Lung (tissue), 17 donors: ENCODE measurements at places on chromosomes 11 and 22. TPM values are rescaled to one million over a fixed set of nuclear protein-coding genes. Genes with fewer than 3 reads are reported as not detected.

The GRIA4 gene
- total RNA-seq: 0.12 TPM

The NELL1 gene
- total RNA-seq: 0.31 TPM

GRCh38 chr11:56849250-56849649 lies 100.8 kb upstream of the OR9G4 start:
- no peak for DNase-seq

DNA sequence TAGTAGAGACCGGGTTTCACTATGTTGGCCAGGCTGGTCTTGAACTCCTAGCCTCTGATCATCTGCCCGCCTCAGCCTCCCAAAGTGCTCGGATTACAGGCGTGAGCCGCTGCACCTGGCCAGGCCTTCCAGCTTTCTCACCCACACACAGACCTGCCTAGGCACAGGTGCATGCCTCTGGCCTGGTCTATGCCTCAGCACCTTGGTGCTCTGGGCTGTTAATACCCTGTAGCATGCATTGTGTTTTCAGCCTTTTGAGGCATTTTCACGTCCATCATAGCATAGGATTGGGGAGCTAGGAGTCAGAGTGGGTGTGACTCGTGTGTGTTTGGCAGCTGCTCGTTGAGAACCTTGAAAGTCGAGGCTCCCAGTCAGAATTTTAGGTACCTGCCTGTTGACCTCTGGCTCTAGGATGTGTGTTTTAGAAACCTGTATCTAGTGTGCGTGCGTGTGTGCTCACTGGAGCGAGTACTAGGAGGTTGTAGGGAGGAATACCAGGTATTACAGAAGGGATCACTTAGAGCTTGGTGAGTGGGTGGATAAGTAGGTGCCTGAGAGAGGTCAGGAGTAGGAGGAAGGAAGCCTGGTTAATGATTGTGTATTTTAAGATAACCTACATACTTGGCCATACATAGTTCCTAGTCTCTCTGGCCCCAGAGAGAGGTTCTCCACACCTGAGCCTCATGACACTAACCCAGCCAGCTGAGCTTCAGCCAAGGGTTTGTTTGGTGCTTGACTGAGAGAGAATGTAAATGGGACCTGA lies 20.0 kb downstream of the CRKL start:
- DNase-seq: peak; percentile 45

- peak; percentile 25 for DNase-seq
Measured at GRCh38 chr11:73542175-73542574, 55.7 kb downstream of the FAM168A start.

DNA sequence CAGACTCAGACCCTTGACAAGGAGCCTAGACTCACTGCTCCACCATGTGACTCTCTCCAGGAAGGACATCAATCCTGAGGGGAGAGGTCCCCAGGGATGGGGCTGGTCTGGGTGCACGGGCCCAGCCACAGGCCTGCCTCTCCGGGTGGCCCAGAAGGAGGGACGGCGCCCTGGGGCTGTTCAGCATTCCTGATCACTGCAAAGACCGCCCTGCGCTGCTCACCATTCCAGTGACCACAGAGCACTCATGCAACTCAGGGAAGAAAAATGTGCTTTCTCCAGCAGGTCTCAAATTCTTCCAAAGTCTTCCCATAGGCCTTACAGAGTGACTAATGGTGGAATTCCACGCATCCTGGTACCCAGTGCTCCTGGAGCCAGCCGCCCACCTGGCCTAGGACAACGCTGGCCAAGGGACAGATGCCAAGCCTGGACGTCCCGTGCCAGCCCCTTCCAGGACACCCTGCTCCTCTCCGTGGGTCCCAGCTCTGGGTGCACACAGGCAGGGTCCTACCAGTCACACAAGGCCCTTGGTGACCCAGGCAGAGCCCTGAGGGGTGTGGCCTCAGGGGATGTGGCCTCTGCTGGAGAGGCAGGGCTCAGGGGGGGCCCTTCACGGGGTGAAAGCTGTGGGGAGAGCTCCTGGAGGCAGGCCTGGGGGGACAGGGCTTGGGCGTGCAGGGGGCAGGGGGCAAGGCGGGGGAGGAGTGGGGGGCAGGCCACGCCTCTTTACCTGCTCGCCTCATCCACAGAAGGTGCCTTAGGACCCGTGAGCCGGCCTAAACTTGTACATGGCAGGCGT lies 178.8 kb downstream of the IGLL1 start:
- no peak for DNase-seq

DNA sequence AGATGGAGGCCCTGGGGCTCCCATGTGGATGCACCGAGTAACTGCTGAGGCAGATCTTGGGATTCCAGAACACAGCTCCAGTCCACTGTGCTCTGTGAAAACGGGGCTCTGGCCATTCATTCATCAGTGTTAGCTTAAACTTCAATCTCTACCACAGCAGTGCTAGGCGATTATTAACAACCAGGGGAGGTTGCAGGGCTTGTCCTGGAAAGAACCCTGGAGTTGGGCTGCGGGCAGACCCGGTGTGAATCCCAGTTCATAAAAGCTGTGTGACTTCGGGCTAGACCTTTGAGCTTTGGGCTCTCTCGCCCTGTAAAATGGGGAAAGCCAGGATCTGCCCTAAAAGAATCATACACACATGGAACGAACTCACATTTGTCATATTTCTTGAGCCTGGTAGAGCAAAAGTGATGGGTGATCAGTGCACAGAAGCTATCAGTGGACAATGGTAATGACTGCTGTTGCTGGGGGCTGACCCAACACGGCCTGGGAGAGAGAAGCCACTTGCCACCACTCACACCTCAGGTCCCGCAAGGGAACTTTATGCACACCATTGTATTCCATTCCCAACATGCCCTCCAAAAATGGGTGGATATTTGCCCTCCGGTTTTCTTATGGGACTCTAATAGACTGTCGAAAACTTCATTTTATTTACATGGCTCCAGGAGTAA lies 15.6 kb upstream of the CRYBB3 start:
- DNase-seq: no peak

DNA sequence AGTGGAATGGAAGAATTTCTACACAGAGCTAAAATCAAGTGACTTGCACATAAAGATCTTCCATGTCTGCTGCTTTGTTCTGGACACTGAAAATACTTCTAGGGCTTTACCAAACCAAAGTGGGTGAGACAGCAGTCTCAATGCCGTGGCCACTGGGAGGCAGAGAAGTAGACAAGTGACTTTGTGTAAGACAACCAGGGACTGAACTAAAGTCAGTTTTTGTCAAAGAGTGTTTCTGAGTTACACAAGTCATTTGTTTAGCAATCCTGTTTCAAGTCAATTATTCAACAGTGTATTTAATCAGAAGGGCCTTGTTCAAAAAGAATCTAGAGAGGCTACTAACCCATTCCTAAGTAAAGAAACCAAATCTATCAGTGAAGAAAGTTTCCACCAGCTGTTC lies 46.6 kb downstream of the TCP11L1 start:
- no peak for DNase-seq

- DNase-seq: no peak
Measured at GRCh38 chr11:132549001-132549400, 983.3 kb downstream of the OPCML start.

DNA sequence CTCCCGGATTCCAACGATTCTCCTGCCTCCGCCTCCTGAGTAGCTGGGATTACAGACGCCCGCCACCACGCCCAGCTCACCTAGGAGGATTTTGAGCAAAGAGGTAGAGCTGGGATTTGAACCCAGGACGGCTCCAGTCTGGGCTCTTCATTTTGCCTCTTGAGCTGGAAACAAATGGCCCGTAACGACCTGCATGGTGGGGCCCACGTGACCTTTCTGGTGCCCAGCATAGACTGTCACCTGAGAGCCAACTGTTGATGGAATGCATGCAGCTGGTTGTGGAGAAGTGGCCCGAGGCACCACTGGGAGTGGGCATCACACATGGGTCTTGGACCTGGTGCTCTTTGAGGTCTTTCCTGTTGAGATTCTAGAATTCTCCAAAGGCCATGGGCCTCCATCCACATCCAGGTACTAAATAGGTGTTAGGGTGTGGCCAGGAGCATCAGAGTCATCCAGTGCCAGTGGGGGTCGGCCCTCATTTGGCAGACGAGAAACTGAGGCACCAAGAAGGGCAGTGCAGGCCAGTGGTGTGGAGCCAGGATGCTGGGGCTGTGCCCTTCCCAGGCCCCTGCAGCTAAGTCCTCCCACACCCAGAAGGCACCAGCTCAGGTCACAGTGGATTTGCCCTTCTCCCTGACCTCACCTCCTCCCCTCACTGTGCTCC lies 3.9 kb downstream of the ATF4 start:
- no peak for DNase-seq
